ENCODE measurements at places on chromosomes 6 and 20. TPM values are rescaled to one million over a fixed set of nuclear protein-coding genes. Genes with fewer than 3 reads are reported as not detected.

SLC52A3 gene
- total RNA-seq, result 1.3 TPM

PPIL4 gene
- 17.0 TPM for total RNA-seq

NR2E1 gene
- not detected for total RNA-seq

- no peak for DNase-seq
- no peak overlapping the region for H3K4me3 ChIP-seq
- no peaks in the 10 kb centered on the region for H3K27me3 ChIP-seq
- no peaks in the 10 kb centered on the region for H3K36me3 ChIP-seq
- peaks cover 39% of the 10 kb centered on the region for H3K4me1 ChIP-seq
These were observed 231.8 kb upstream of the GMDS start for GRCh38 chr6:2477250-2477649.

- no peaks in the 10 kb centered on the region for H3K36me3 ChIP-seq
- H3K4me1 ChIP-seq, result no peaks in the 10 kb centered on the region
- no peak overlapping the region for H3K27ac ChIP-seq
These were observed 59.5 kb upstream of the NELFCD start for GRCh38 chr20:58921564-58921963.

CRISP2 gene
- not detected for total RNA-seq

BPIFB2 gene
- not detected for total RNA-seq

DNA sequence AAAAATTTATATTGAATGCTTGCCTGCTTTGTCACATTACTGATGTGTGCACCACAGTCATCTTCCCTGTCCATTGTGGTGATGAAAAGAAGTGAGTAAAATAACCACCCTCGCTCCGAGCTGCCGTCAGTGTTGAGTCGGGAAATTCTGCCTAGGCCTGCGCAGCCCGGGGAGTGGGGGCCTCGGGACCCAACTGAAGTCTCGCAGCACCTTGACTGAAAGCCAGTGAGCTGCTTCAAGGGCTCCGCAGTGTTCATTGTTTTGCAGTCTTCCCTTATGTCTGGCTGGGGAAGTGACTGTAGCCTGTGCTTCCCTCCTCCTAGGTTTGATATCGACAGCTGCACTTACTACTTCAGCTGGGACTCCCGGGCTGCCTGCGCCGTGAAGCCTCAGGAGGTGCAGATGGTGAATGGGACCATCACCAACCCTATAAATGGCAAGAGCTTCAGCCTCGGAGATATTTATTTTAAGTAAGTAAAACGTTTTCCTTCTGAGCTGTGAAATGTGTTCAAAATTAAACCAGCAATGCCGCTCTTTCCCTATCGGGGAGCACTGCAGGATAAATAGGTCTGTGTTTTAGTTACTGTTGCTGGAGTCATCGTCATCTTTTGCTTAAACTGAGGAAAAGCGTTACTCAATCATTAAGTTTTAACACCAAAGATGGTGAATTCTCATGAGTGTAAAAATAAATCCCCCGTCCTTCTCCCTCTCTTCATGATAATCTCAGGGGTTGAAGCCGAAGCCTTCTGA lies 32.7 kb upstream of the SLC22A1 start:
- H3K27me3 ChIP-seq, result no peaks in the 10 kb centered on the region
- DNase-seq, result no peak
- H3K4me3 ChIP-seq, result no peak overlapping the region
- no peaks in the 10 kb centered on the region for H3K4me1 ChIP-seq

DNA sequence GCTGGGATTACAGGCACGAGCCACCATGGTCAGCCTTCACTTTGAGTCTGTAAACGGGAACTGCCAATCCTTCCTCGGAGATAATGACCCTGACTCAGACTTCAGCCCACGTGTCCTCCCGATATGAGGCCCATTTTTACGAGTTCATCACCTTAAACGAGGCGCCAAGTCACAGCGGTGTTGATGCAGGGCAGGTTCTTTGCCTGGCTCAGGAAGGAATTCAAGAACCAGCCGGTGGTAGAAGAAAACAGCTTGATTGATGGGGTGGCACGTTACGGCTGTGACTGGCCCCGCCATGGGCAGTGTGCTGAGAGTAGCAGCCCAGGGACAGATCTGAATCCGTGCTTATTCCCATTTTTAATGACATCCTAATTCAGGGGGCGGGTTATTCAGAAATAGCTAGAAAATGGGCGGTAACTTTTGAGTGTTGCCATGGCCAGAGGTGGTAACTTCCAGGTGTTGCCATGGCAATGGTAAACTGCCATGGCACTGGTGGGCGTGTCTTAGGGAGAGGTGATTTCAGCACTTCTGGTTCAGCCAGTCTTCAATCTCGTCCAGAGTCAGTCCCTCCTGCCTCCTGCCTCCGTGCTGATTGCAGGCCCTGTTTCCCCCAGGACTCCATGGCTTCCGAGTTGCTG lies 9.1 kb upstream of the MAP1LC3A start:
- H3K4me1 ChIP-seq, result no peaks in the 10 kb centered on the region
- H3K4me3 ChIP-seq, result no peak overlapping the region
- H3K27ac ChIP-seq, result no peak overlapping the region
- no peaks in the 10 kb centered on the region for H3K36me3 ChIP-seq

HTR1E gene
- total RNA-seq, result not detected

- no peaks in the 10 kb centered on the region for H3K36me3 ChIP-seq
- H3K27me3 ChIP-seq, result no peaks in the 10 kb centered on the region
- no peaks in the 10 kb centered on the region for H3K4me1 ChIP-seq
- H3K27ac ChIP-seq, result no peak overlapping the region
- no peak overlapping the region for H3K4me3 ChIP-seq
These were observed 114.1 kb upstream of the HDDC2 start for GRCh38 chr6:125415913-125416312.

DNA sequence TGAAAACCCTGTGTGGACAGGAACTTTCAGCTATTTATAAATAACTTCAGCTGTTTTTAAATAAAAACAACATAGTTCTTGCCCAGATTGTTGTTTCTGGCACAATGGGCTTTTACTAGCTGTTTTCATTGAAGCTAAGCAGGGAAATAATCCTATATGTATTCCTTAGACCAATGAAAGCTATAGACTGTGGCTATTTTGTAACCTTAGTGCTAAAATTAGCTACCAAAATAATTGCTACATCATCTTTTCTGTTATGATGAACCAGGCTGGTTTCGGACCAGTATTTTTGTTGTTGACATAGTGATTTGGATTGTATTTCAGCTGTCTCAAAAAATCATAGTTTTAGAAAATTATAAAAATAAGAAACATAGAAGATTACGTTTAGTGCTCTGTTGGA lies 13.7 kb downstream of the PHF3 start:
- DNase-seq, result no peak
- H3K4me3 ChIP-seq, result no peak overlapping the region

PMEPA1 gene
- 12.5 TPM for total RNA-seq

- peak overlapping the region; percentile 63 for H3K27ac ChIP-seq
- peaks cover 7% of the 10 kb centered on the region for H3K36me3 ChIP-seq
- peak overlapping the region; percentile 39 for H3K4me3 ChIP-seq
- H3K4me1 ChIP-seq, result no peaks in the 10 kb centered on the region
- DNase-seq, result no peak
- H3K27me3 ChIP-seq, result no peaks in the 10 kb centered on the region
These were observed 28.6 kb downstream of the SLC23A2 start for GRCh38 chr20:4972506-4973251.

DNA sequence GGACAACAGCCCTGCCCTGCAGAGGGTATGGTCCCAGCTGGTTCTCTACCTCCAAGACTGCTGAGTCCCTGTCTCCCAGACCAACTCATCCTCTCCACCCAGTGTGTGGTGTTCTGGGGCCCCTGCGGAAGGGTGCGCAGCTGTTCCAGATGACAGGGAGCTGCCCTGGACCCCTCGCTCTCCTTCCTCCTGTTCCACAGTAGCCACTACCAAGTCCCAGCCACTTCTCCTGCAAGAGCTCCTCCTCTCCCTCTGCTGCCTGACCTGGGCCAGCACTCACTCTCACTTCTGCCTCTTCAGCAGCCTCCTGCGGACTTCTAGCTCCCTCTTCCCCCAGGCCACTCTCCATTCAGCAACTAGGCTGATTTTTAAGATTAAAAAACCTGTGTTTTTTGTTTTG lies 40.1 kb upstream of the TMEM181 start:
- no peak overlapping the region for H3K4me3 ChIP-seq
- no peaks in the 10 kb centered on the region for H3K27me3 ChIP-seq
- no peak overlapping the region for H3K27ac ChIP-seq
- H3K36me3 ChIP-seq, result no peaks in the 10 kb centered on the region
- DNase-seq, result no peak

SLC17A2 gene
- total RNA-seq, result not detected

GRCh38 chr6:1244278-1244677 lies 67.6 kb upstream of the FOXQ1 start:
- H3K4me3 ChIP-seq, result no peak overlapping the region
- no peak for DNase-seq
- no peaks in the 10 kb centered on the region for H3K36me3 ChIP-seq
- no peak overlapping the region for H3K27ac ChIP-seq
- no peaks in the 10 kb centered on the region for H3K4me1 ChIP-seq

- H3K4me3 ChIP-seq, result no peak overlapping the region
- H3K27ac ChIP-seq, result no peak overlapping the region
- no peak for DNase-seq
- H3K4me1 ChIP-seq, result peaks cover 15% of the 10 kb centered on the region
These were observed 6.8 kb downstream of the SLC17A9 start for GRCh38 chr20:62959101-62959971.

DNA sequence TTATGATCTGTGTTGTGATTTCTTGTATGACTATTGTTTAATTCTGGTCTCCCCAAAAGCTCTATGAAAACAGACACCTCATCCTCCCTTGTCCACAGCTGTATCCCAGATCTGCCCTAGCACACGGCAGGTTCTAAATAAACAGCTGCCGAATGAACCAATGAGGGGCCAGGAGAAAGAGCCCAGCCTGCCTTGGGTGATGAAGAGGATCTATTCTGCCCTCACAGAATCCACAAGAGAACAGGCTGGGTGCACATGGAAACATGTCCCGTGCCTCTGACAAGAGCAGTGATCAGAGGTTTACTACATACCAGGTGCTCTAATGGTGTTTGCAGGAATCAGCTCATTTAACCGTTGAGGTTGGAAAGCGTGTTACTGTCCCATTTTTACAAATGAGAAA lies 15.6 kb upstream of the TLDC2 start:
- no peaks in the 10 kb centered on the region for H3K36me3 ChIP-seq
- no peaks in the 10 kb centered on the region for H3K27me3 ChIP-seq
- peak overlapping the region; percentile 89 for H3K27ac ChIP-seq
- no peak for DNase-seq
- H3K4me3 ChIP-seq, result no peak overlapping the region
- no peaks in the 10 kb centered on the region for H3K4me1 ChIP-seq

DNA sequence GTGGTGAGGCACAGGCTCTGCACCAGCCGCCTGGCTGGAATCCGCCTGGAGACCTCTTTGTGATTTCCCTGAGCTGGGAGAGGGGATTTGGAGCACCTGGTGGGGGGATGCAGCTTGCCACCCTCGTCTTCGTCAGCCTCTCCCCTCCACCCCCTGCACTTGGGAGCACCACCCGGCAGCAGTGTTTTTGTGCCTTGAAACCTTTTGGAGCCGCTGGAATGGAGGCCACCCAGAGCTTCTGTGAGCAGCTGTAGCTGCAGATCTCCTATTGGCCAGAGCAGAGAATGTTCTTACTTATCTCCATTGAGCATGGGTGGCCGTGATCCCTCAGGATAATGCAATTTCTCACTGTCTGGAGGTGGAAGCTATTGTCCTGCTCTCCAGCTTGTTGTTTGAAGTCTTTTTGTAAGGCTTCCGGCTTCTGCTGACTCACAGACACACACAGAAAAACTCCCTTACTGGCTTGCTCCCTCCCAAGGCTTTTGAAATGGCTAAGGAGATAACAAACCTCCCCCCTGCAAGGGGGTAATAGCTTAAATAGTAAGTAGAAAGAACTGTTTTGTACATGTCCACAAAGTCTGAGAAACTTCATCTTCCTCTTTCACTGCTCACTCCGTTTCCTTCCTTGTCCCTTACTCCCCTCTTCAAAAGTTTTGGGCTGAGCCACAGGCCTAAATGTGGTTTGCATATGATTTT lies 271.2 kb downstream of the PRL start:
- no peaks in the 10 kb centered on the region for H3K27me3 ChIP-seq
- H3K27ac ChIP-seq, result peak overlapping the region; percentile 9
- H3K4me1 ChIP-seq, result no peaks in the 10 kb centered on the region

TRIM40 gene
- not detected for total RNA-seq

- H3K36me3 ChIP-seq, result no peaks in the 10 kb centered on the region
- H3K27ac ChIP-seq, result no peak overlapping the region
- no peak for DNase-seq
- no peaks in the 10 kb centered on the region for H3K4me1 ChIP-seq
- no peak overlapping the region for H3K4me3 ChIP-seq
These were observed 148.7 kb upstream of the PHACTR3 start for GRCh38 chr20:59455402-59456341.

GRCh38 chr6:74892091-74892490 lies 313.8 kb downstream of the COL12A1 start:
- H3K27me3 ChIP-seq, result no peaks in the 10 kb centered on the region
- H3K36me3 ChIP-seq, result no peaks in the 10 kb centered on the region
- no peaks in the 10 kb centered on the region for H3K4me1 ChIP-seq
- no peak overlapping the region for H3K4me3 ChIP-seq

GRCh38 chr20:58573986-58574385 lies 58.8 kb upstream of the APCDD1L start:
- peaks cover 11% of the 10 kb centered on the region for H3K4me1 ChIP-seq
- H3K36me3 ChIP-seq, result no peaks in the 10 kb centered on the region
- no peak for DNase-seq
- H3K27me3 ChIP-seq, result no peaks in the 10 kb centered on the region
- no peak overlapping the region for H3K27ac ChIP-seq

DNA sequence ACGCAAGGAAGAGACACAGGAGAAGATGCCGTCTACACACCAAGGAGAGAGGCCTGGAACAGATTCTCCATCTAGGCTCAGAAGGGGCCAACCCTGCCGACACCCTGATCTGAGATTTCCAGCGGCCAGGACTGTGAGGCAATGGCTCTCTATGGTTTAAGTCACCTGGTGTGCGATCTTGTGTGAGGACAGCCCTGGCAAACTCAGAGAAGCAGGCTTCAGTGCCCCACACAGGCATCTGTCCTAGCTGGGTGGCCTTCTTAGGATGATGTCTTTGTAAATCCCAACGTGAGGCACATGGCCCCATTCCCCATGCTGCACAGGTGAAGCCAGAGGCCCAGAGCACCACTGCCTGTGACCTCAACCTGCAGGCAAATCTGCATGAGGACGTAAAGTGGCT lies 87.6 kb upstream of the FRMD1 start:
- H3K36me3 ChIP-seq, result no peaks in the 10 kb centered on the region
- no peak overlapping the region for H3K27ac ChIP-seq
- H3K4me3 ChIP-seq, result no peak overlapping the region
- H3K27me3 ChIP-seq, result peaks cover 4% of the 10 kb centered on the region
- H3K4me1 ChIP-seq, result no peaks in the 10 kb centered on the region

- no peaks in the 10 kb centered on the region for H3K27me3 ChIP-seq
- H3K4me1 ChIP-seq, result no peaks in the 10 kb centered on the region
- DNase-seq, result no peak
- H3K4me3 ChIP-seq, result no peak overlapping the region
These were observed 485.3 kb upstream of the BTBD3 start for GRCh38 chr20:11432407-11432806.

Measured in right atrium auricular region (tissue), 2 donors.